Cerebellum (tissue), 4 donors: ENCODE measurements at places on chromosomes 2 and 18.

DNA sequence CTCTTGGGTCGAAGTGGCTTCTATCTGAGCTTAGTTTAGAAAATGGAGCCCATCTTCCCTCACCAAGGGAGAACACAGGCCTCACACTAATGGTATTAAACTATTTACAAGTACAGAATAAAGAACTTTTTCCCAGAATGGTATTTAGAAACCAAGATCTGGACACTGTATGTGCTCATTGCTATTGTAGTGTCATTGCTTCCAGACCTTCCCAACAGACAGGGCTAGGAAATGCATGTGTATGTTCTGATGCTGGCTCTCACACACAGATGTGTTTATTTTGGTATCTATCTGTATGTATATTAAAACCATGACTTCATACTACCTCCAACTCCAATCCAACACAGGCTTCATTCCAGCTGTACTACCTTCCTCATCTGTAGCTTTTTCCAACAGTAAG is 8.0 kb downstream of the COX5B start:
- no peak for DNase-seq

DNA sequence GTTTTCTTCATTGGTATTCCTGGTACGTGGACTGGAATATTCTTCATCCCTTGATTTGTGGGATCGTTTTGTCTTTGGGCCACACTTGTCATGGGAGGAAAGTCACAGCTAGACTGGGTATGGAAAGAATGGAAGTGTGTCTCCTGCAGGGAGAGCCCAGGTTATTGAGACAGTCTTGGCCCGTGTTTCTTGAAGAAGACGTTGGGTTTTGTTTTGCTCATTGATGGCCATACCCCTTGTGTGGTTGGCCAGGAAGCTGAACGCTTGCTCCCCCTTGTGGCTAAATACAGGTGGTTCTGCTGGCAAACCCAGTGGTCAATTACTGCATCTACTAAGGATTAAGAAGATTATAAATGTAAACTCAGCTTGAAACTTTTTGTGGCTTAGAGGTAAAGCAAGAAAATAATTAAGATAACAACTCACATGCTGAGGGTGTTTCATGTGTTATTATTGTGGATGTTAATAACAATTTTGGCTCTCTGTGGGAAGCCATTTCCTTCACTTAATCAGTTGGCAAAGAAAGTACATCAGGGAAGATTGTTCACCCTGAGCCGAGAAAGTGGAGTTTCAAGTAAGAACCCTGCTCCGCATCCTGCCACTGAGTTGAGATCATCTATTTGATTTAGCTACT is 91.8 kb downstream of the NEDD4L start:
- peak; percentile 47 for DNase-seq

DNA sequence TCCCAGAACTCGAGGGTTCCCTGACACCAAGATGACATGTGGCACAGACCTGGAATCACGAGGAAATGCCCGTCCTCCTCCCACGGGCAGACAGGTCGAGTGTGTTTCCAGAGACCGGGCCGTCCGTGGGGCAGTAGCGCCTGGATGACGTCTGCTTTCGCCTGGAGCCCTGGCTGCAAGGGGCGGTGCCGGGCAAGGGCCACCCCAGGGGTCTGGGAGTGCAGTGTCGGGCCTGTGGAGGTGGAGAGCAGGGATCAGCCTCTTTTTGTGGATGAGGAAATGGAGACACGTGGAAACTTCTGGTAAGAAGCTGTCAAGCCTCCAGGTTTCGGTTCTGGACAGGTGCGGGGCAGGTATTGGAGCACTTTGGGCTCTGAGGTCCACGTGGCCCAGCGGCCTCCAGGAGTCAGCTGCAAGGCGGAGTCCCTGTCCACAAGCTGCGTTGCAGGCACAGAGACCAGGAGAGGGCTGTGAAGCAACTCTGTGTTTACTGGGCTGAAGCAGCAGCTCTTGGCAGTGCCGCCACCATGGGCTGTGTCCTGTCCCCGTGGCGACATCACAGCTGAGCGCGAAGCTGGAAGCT is 25.6 kb downstream of the NFATC1 start:
- no peak for DNase-seq

- DNase-seq = no peak
Observed at GRCh38 chr2:10355471-10356438, 53.1 kb downstream of the HPCAL1 start.
